ENCODE measurements at places on chromosomes 2 and 18.

GRCh38 chr18:61172624-61173023 is 160.6 kb upstream of the CDH20 start:
- no peak for DNase-seq

DNA sequence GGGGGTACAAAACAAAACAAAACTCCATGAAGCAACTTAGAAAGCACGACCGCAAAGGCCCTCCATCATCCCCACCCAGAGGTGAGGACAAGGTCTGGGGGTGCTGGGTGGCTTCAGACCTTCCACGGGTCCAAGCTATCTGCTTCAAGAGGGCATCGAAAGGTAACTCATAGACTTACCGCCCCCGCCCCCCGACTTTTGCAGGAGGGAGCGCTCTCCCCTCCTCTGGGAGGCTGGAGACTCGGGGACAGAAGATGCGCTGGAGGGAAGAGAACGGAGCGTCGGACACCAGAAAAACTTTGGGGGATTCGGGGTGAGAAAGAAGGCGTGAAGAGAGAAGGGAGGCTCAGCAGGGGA is 300 bp upstream of the STON1 start:
- no peak for DNase-seq

DNA sequence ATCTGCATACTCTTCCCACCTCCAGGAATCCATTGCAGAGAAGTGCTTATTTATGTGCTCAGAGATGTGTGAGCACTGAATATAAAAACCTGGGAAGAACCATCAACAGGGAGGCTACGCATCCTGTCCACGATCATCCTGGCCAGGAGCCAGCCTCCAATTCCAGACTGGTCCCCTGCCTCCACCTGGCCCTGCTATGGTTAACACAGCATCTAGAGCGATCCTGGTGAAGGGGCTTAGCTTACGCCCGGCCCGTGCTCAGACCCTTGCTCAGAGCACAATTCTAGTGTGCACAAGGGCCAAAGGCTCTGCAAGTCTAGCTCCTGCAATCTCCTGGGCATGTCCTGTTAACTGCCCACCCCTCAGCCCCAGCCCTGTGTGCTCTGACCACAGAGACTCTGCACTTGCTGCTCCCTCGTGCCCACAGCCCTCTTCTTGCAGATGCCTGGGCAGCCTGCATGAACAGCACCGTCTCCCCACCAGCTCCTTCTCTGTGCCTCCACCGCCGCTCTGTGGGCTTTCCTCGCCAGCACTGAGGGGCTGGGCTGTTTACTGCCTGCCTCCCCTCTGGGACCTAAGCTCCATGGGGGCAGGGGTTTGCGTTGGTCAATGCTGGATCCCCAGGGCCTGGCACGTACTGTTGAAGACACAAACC is 6.5 kb downstream of the PER2 start:
- DNase-seq = no peak

DNA sequence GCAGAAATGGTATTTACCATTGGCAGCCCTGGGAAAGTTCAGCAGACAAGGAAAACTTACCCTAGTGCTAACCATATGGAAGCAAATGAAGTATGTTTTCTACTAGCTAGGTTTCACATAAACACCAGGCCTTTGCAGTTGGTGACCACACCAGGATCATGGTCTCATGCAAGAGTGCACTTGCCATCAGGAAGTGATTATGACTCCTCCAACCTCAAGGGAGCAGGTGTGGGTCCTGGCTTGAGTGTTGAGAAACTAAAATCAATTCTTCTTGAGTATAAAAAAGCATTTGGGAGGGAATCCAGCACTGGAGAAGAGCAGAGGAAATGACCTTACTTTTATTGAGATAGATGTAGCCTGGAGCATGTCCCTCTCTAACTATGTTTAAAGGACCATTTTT is 56.8 kb upstream of the SPAG16 start:
- no peak for DNase-seq

DNA sequence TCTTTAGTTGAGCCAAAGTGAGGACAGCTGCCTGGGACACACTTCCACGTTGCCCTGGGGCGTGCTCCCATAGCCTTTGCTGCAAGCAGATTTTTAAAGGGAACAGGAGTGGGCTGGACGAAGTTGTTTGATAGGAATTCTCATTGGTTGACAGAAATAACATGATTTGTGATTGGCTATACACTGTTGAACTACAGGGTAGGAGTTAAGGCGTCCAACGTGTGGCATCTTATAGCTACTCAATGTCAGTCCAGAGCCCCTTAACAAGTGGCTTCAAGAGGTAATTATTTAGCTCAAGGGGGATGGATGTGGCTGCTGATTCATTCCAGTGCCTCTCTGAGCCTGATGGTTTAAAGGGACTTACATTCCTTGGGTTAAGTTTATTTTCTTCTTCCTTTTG is 65.5 kb downstream of the ACAA2 start:
- no peak for DNase-seq

DNA sequence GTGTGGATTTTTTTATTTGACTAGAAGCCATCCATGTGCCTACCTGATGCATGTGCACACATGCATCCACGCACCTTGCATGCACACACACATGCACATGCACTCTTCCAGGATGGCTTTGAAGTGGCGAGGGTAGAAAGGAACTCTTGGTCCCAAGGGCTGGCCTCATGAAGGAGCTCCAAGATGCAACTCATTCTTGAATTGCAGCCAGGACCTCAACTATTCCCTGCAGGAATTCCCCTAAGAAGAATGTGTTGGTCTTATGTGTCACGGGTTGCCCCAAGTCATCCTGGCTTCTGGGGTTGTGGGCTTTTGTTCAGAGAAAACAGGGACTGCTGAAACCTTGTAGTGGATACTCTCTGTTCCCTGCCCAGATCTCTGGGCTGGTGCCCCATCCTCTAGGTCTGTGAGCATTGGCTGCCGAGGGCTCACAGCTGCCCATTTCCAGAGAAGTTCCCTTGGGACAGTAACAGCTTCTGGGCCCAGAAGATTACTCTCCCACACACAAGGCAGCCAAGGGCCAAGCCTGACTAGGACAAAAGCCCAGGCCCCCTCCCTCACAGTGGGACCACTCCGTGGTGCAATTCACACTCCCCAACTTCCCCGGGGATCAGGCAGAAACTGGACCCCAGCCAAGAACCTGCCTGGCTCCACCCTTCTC is 137.6 kb downstream of the COPS8 start:
- no peak for DNase-seq

- no peak for DNase-seq
Observed at GRCh38 chr2:232097260-232097659, 135.7 kb downstream of the DIS3L2 start.

DNA sequence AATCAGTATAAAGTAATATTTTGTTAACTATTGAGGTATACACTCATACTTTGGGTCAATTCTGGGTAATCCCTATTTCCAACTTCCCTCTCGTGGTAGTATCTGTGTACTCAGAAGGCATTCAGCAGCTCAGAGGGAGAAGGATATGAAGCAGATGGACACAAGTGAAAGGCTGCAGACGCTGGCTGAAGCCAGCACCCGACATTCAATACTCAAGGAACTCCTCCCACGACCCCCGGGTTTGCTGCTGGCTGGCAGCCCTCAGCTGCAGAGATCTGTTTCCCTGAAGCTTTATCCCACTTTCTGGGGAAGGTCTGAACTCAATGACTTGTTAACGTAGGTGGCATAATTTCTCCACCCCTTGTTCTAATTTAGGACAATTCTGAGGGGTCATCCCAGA is 847.3 kb upstream of the SOX11 start:
- DNase-seq = no peak

GRCh38 chr2:14423145-14423906 is 209.2 kb upstream of the LRATD1 start:
- DNase-seq = no peak

- no peak for DNase-seq
Observed at GRCh38 chr18:23922939-23923338, 91.6 kb upstream of the TTC39C start.

All from stimulated activated CD4-positive, alpha-beta T cell treated with anti-CD3 and anti-CD28 coated beads, Interleukin-15, amount 100 ng/mL, for 24 hours (primary cell).